ENCODE measurements at places on chromosomes 1 and 21. TPM values are rescaled to one million over a fixed set of nuclear protein-coding genes. Genes with fewer than 3 reads are reported as not detected.
A peak's percentile ranks its signal among the peaks of the same experiment; 100 is the strongest.

The OR2AK2 gene
- 0.49 TPM for total RNA-seq

The NPPB gene
- total RNA-seq = not detected

The C1orf141 gene
- total RNA-seq = not detected

The TNFRSF14 gene
- total RNA-seq = 1.2 TPM

The SH3D21 gene
- 11.8 TPM for total RNA-seq

The GADD45A gene
- 143 TPM for total RNA-seq

The ASCL5 gene
- total RNA-seq = not detected

DNA sequence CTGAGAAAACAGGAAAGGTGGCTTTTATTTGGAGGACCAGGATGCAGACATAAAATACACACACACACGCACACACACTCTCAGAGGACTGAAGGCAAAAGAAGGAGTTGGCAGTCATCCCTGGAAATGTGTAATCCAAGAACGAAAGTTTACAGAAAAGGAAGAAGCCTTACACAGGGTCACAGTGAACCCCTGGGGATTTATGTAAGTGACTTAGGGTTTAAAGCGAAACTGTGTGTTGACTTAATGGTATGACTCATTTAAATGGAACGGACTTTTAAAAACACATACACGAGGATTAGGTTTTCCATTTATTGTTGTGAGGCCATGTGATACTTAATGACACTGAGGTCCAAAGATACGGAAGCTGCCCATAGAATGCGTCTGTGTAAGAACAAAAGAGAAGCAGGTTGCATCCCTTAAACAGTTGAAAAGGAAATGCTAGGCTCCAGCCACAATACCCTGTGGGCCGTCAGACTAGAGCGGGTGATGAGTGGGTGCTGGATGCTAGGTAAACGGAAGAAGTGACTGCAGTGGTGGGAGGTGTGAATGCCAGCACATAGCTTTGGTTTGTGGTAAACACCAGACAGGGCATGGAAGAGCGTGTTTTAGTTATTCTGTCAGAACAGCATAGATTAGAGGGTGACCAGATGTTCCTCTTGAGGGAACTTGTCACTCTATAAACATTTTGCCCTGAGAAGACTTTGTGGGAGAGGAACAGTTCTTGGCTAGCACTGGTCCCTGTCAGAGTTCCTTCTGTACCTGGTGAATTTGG lies 21.6 kb upstream of the BCL10 start:
- no peak for DNase-seq

DNA sequence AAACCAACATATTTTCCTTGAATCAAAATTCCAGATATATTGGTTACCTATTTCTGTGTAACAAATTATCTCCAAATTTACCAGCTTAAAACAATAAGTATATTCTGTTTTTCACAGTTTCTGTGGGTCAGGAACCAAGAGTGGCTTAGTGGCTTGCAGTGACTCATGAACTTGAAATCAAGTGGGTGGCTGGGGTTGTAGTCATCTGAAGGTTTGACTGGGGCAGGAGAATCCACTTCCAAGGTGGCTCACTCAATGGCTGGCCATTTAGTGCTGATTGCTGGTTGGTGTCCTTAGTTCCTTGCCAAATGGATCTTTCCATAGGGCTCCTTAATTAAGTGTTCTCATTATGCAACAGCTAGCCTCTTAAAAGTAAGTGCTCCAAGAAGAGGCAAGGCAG lies 43.8 kb downstream of the ALG14 start:
- no peak for DNase-seq

GRCh38 chr1:21853131-21853427 lies 41.0 kb downstream of the LDLRAD2 start:
- no peak for DNase-seq

GRCh38 chr1:62237361-62237760 lies 42.7 kb downstream of the L1TD1 start:
- no peak for DNase-seq

DNA sequence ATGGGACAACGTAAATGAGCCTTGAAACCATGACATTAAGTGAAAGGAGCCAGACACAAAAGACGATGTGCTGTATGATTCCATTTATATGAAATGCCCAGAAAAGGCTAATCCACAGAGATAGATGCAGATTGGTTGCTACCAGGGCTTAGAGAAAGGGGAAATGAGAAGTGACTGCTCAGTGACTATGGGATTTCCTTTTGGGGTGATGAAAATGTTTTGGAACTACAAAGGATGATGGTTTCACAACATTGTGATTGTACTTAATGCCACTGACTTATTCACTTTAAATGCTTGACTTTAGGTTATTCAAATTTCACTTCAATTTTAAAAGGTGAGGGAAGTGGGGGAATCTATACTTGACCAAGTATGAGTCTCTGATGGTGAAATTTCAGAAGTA lies 414.3 kb downstream of the SETD4 start:
- DNase-seq = no peak

DNA sequence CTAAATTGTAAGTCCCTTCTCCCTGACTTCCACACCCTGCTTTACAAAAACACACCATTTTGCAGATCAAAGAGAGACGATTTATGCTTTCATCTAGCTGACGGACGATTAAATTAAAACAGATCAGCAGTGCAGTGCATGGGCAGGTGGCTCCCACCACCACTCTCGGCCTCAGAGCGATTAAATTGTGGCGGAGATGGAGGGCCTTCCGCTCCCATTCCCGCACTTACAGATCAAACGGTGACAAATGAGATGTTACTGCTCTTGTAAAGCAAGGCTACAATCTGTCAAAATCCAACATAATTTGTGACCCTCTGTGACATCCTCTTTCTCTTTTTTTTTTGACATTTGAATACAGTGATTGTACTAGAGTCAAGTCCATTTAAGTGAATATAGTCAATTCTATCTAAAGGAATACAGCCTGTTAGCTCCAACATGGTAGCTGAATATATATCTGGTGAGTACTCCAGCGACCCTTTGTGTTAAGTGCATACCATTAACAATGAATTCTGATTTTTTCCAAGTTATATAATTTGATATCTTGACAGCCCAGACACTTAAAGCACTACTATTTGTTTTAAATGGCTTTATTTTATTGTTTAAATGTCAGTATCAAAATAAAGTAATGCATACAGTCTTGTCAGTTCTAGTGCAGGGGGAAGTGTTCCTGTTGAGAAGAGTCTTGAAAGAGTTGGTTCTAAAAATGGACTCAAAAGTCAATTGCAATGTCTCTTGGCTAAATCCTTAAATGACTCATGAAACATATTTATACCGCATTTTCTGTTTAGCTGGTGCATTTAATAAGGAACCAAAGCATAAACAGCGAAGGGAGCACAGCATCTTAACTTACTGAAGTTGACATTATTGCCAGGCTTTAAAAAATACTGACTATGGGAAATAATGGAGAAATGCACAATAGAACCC lies 109.0 kb downstream of the ESRRG start:
- no peak for DNase-seq

DNA sequence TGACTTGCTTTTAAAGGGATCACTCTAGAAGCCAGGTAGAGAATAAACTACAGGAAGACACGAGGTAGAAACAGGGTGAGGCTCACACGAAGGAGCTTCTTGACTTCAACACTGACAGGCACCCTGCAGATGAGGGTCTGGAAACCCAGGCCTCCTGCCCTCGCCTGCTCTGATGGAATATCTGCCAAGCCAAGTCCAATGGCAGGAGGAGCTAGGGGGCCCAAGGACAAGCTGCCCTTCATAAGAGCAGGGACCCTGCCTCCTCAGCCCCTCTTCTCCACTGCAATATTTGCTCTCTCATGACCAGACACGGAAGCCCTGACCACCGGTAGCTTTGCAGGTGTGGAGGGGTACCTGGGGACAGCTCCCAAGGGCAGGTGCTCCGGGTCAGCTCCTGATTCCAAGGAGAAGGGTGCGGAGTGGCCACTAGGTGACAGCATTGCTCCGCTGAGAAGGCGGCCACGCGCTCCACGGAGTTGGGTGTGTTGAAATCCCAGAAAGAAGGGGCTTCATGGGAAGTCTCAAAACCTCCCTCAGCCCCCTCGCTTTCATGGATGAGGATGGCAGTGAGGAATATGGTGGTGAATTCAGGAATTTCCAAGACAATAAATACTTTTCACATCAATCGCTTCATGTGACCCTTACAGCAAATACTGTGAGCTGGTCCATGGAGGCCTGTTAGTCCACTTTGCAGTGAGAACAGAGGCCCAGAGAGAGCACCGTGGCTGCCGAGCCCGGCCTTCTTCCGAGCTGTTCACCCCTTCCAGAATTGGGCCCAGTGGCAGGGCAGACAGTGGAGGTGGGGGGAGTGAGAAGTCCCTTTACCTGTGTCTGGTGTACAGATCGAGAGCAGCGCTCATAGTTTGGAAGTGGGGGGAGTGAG lies 33.2 kb upstream of the PAX7 start:
- DNase-seq = peak; percentile 84

GRCh38 chr1:30689901-30690645 lies 33.3 kb downstream of the MATN1 start:
- no peak for DNase-seq

- DNase-seq = peak; percentile 72
Measured at GRCh38 chr1:202860744-202861419, 28.1 kb downstream of the RABIF start.

GRCh38 chr1:214808845-214809460 lies 206.0 kb downstream of the CENPF start:
- no peak for DNase-seq

DNA sequence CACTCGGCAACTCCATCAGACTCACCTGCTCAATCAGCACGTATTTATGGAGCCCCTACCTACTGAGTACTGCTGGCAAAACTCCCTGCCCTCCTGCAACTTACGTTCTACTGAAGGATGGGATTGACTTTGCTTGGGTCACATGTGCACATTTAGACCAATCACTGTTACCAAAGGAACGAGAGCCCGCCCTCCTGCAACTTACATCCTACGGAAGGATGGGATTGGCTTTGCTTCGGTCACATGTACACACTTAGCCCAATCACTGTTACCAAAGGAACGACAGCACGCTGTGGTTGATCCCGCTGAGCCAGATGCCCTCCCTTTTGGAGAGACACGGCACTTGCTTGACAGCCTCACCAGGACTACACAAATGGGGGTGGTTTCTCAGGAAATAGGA lies 46.0 kb downstream of the UBIAD1 start:
- no peak for DNase-seq

DNA sequence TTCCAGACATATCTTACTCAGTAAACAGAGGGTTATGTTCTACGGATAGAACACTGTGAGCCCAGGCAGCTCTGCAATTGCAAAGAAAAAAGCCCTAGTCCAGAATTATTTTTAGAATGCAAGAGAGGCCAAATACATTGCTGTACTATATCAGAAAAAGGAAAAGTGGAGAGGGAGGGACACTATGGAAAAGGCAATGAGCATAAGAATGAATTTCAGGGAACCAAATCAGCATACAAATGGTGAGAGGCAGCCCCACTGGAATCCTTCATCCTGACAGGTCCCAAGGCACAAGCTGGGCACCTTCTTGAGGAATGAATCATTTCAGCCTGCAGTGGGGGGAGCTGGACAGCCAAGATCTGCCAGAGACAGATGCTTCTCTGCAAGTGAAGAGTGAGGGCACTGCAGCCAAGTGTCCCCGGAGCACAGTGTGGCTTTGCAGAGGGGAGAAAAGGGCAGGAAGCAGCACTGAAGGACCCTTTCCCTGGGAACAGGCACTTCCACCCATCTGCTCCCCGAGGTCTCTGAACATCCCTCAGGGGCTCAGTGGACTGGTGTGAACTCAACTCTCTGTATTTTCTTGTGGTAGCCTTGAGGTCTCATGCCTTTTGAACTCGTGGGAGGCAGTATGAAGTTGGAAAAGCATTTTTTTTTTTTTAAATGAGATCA lies 115.6 kb downstream of the XCL2 start:
- DNase-seq = no peak

- no peak for DNase-seq
Measured at GRCh38 chr1:57281324-57281723, 142.5 kb downstream of the DAB1 start.

GRCh38 chr1:14958249-14959058 lies 195.1 kb upstream of the TMEM51 start:
- no peak for DNase-seq

Measured in glutamatergic neuron (in vitro differentiated cells).